ENCODE measurements at places on chromosomes 16 and 17.
A peak's percentile ranks its signal among the peaks of the same experiment; 100 is the strongest.

GRCh38 chr16:14240219-14240843 is 169.2 kb downstream of the MRTFB start:
- DNase-seq: no peak

DNA sequence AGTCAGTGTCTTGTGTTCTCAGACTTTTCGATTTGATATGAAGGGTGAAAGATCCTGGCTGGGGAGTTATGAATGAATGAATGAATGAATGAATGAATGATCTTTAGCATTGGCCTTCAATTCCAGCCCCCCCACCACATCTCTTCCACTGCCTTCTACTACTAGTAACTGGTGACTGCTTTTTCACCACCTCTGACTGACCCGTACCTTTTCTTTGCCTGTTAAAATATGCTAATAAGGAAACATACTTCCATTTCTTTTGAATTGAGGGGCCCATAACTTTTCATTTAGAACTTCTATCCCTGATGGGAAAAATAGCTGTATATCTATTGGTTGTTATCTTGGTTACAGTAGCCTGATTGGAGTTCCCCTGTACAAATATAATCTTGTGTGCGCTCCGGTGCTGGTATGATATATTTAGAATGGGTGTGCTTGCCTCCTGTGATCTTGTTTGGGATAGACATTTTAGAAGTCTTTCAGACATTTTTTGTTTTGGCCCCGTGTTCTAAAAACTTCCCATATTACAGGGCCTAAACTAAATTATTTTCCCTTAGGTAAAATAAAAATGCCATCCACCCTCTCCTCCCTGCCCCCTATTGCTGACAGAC is 3.4 kb downstream of the LYRM1 start:
- no peak for DNase-seq

DNA sequence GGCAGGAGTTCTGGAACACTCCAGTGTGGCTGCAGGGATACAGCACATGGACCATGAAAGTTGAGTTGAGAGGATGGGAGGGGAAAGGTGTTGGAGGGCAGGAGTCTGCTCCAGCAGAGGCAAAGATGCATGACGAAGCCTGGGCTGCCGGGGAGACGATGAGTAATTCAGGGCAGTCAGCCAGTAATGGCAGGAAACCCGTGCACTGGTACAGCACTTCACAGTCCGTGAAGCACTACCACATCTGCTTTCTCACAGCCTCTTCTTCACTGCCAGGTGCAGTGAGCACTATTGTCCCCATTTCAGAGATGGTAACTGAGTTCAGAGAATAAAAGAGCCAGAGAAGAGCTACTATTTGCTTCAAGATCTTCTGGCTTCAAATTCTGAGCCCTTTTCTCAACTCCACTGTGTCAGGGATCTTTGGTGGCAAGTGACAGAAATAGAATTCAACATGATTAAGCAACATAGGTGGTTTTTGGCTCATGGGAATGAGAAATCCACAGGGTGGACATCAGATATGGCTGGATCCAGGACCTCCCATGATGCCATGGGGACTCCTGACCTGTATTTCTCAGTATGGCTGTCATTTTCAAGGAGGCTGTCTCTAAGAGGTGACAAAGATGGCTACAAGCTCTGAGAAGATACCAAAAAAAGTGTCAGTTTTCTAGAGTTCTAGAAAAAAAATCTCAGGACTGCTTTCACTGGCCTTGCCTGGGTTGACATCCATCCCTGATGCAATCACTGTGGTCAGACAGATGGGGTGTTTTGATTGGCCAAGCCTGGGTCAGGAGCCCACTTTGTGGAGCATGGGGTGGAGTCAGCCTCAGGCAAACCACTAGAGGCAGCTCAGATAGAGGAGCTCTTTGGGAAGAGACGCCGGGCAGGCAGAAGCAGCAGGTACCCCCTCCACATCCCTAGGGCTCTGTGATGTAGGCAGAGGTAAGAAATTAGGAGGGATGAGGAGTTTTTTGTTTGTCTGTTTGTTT is 24.7 kb downstream of the IL21R start:
- DNase-seq: peak; percentile 11

DNA sequence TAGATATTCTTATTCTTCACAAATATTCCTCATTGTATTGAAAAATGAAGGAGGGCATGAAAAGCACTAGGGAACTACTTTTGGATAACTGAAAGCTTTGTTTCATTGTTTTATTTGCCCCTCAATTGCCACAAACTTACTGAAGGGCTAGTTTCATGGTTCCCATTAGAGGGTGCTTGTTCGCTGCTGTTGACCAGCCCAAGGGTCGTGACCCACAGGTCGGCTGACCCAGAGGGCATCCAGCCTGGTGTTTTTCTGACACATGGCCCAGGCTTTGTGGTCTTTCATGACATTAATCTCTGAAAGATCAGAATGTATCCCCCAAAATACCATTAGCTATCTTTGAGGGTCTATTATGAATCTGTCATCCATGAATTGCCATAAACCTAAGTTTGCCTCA is 30.0 kb downstream of the DGKE start:
- DNase-seq: no peak

- no peak for DNase-seq
Measured at GRCh38 chr16:84502075-84502474, 2.4 kb downstream of the MEAK7 start.

- DNase-seq: peak; percentile 21
Measured at GRCh38 chr17:37117373-37118142, 168.8 kb downstream of the AATF start.

DNA sequence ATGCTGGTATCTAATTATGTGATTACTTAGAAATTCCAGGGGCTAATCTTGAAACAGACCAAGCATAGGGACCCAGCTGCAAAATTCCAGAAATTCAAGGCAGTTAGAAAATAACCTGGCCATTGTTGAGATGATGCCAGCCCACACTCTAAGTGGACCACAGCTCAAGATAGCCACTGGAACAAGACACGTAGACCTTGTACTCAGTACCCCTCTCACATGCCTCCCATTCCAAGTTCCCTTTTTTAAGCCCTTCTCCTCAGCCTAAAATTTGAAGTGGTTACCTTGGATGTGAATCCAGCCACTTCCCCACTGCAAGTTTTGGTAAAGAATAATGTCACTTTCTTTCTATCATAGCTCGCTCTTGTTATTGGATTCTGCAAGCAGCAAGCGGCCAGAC is 4.1 kb upstream of the ZNF19 start:
- no peak for DNase-seq

DNA sequence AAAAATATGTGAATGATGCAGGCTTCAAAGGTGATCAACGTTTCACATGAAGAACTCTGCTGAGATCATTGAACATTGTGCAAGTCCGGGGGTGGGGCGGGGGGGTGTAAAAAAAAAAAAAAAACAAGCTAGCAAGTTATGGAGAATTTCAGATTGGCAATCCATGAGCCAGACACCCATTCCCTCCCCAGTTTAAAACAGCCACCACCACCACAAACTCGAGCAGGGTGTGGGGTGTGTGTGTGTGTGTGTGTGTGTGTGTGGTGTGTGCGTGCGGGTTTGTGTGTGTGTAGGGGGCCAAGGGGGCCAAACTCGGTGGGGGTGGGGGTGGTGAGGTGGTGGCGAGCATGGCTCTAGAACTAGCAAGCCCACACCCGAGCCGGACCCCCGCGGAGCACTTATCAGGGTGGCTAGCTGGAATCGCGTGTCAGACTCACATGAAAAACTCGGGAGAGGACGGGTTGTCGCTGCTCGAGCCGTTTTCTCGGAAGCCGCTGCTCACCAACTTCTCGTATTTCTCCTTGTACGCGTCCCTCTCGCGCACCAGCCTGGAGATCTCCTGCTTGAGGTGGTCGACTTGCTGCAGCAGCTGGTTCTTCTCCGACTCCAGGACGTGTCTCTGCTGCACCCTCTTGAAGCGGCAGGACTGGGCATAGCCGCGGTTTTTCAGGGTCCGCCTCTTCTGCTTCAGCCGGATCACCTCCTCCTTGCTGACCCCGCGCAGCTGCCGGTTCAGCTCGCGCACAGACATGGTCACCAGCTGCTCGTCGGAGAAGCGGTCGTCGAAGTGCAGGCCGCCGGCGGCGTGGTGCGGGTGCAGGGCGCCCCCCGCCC is 2.0 kb downstream of the MAF start:
- DNase-seq: no peak

- DNase-seq: no peak
Measured at GRCh38 chr16:50311891-50312501, 45.6 kb downstream of the ADCY7 start.

- no peak for DNase-seq
Measured at GRCh38 chr17:14014657-14015056, 54.6 kb upstream of the COX10 start.

- DNase-seq: peak; percentile 77
Measured at GRCh38 chr17:73710095-73710592, 65.9 kb upstream of the SDK2 start.

GRCh38 chr16:72092832-72093447 is 480 bp downstream of the TXNL4B start:
- no peak for DNase-seq

DNA sequence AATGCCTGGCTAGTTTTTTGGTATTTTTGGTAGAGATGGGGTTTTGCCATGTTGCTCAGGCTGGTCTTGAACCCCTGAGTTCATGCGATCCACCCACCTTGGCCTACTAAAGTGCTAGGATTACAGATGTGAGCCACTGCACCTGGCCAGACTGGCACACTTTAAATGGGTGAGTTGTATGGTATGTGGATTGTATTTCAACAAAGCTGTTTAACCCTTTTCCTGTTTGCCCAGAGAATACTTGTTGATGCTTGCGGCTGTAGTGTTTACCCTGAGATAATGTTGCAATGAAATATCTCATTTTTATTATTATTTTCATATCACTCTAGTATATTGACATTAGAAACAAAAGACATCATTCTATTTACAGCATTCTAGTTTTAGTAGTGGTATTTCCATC is 17.1 kb upstream of the TMEM94 start:
- DNase-seq: no peak

GRCh38 chr17:19647697-19648474 is 665 bp upstream of the ALDH3A2 start:
- DNase-seq: peak; percentile 31

DNA sequence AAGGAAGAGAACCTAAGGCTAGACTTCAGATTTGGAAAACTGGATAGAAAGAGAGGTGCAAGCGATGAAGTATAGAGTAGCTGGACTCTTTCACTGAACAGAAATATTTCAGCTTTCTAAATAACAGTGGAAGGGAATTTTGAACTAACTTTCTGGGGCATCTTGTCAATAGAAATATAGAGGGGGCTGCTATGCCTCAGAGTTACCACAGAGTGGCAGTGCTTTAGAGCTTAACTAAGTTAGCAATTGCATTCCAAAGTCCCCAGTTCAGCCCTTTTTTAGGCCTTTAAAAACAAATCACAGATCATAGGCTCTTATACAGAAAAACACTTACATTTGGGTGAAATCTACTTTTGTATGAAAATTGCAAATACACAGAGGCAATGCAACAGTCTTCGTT is 154.2 kb upstream of the CDH8 start:
- no peak for DNase-seq

GRCh38 chr16:75614066-75614897 is 8.8 kb downstream of the ADAT1 start:
- DNase-seq: no peak

GRCh38 chr17:55281649-55282378 is 17.1 kb downstream of the HLF start:
- no peak for DNase-seq

DNA sequence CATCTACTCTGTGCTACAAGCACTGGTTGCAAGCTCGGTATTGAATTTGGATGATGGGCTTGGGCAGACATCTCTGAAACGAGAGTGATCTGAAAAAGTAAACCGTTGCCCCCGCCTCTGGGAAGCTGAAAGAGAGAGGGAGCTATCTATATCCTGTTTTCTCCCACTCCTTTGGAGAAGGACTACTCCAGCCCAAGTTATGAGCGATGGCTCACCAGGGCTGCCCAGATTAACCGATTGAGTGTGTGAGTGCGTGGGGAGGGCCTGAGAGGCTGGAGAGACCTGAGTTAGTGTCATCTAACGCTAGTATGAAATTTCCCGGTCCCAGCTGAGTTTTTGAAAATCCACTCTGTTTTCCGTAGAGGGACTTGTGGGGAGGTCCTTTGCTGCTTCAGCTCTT is 11.5 kb downstream of the MGAT5B start:
- DNase-seq: no peak

DNA sequence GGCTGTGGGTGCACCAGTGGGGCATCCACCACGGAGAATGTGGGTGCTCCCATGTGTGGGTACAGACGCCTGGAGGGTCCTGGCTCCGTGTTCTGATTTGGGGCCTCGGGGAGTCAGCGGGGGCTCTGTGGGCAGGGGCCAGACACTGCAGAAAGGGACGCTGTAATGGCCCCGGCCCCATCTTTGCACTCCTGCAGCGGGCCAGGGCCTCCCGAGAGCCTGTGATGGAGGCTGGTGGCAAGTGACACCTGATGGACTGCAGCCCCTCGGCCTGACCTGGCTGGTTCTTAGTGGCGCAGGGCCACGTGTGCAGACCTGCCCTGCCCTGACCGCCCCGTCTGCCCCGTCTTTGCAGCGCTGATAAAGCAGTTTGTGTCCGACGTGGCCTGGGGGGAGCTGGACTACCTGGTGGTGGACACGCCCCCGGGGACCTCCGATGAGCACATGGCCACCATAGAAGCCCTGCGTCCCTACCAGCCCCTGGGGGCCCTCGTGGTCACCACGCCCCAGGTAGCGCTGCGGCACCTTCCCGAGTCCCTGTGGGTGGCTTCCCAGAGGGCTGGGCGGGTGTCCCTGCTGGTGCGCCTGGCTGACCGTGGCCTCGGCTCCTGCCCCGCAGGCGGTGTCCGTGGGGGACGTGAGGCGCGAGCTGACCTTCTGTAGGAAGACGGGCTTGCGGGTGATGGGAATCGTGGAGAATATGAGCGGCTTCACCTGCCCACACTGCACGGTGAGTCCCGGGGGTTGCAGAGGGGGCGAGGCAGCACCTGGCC is 4.7 kb downstream of the NUBP2 start:
- DNase-seq: no peak

DNA sequence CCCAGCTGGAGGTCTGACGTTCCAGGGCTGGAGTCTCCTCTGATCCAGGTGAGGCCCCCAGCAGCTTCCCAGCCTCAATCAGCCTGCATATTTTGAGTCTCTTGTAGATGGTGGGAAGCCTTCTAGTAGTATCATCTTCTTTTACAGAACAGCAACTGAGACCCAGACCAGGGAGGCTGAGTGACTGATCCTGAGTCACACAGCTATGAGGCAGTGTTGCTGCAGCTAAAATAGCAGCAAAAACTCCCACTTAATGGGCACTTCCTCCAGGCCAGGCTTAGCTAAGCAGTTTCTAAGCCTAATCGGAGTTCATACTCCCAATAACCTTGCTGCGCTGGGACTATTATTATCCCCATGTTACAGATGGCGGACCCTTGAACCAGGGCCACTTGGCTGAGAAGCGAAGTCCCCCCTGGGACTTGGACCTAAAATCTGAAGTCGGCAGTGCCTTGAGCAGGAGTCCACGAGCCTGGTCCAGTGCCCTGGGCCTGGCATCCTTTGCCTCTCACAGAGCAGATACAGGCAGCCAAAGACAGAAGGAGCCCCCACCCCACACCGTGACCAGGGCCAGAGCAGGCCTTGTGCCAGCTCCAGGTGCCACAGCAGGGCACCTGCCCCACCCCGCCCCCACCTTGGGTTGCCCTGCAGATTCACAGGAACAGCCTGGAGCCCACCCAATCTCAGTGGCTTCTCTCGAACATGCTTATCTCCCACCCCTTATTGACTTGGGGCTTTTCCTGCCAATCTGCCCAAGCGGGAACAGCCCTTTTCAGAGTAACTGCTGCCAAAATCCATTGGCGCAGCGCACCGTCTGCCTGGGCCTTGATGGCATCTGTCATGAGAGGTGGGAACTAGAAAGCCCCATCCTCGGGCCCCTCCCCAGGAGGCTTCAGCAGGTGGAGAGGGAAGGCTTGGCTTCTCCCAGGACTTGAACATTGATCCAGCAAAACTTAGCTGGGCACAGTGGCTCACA is 65.1 kb downstream of the SOCS1 start:
- DNase-seq: peak; percentile 86

- no peak for DNase-seq
Measured at GRCh38 chr16:89646270-89646669, 11.2 kb downstream of the CHMP1A start.
